Naive B cell (primary cell): ENCODE measurements at places on chromosomes 5 and 9. TPM values are rescaled to one million over a fixed set of nuclear protein-coding genes. Genes with fewer than 3 reads are reported as not detected.

PCDHGA5 gene
- 0.10 TPM for polyA plus RNA-seq

GRCh38 chr5:123951582-123951977 is 439.6 kb downstream of the CSNK1G3 start:
- DNase-seq, result no peak

GRCh38 chr5:96079075-96079474 is 117.4 kb upstream of the ELL2 start:
- no peak for DNase-seq

- DNase-seq, result no peak
Observed at GRCh38 chr9:131992906-131993657, 86.6 kb downstream of the MED27 start.

ADGRV1 gene
- not detected for polyA plus RNA-seq

DNA sequence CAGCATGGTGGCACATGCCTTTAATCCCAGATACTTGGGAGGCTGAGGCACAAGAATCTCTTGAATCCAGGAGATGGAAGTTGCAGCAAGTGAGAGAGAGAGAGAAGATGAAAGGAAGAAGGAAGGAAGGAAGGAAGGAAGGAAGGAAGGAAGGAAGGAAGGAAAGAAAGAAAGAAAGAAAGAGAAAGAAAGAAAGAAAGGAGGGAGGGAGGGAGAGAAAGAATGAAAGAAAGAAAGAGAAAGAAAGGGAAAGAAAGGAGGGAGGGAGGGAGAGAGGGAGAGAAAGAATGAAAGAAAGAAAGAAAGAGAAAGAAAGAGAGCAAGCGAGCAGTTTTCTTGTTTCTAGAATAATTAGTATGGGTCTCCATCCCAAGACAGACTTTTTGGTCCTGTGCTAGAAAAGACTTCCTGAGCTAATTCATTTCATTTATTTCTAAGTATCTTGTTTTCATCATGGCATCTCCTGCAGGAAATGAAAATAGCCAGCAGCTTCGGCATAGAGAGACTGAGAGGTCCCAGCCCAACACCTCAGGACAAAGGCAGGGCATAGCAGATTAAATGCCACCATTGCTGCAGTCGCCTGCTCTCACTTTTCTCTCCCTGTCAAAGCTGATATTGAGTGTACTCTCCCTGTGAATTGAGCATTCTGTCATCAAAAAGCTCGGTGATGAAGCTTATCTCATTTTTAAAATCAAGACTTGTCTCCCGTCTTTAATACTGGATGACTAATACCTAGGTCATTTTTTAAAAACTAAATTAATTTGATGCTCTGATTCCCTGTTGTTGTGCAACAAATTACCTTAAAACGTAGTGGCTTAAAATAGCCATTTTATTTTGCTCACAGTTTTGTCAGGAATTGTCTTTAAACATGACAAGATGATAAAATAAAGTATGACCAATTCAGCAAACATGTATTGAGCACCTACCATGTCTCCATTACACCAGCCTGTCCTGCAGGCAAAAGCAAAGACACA is 91.8 kb upstream of the ADRA1B start:
- no peak for DNase-seq

DNA sequence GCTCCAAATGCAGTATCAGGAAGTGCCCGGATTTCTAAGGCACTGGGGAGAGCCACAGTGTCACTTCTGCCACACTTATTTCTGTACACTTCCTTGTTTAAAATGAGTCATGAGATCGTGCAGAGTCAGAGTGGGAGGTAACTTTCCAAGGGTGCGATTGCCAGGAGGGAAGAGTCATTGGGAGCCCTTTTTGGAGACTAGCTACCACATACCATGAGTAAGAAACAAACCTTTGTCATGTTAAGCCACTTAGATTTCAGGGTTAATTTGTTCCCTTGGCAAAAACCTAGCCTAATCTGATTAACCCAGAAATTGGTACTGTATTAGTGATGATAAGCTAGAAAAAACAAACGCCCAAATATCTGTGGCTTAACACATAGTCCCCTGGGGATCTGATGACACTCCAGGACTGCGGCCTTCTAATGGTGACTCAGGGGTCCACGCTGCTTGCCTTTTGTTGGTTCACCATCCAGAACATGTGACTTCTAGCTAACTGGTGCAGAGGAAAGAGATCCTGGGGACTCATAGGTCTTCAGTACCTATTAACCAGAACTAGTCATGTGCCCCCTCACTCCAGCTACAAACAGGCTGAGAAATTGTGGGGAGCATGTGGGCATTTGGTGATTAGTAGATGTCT is 48.6 kb upstream of the TLE1 start:
- DNase-seq, result no peak

DNA sequence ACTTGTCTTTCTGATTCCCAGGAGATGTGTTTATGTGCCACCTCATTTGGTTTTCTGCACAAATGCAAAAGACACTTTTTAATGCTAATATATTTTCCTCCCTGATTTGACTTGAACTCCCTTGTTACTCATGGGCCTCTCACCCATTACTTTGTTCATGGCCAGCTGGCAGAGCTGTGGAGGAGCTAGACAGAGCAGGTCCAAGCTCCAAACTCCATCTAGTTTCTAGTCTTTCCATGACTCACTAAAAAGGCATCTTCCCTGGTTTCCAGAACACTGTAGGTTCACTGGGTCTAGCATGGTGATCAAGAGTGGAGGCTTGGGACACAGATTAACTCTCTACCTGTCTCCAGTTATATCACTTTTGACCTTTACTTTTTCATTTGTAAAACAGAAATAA is 161.0 kb upstream of the SLC28A3 start:
- no peak for DNase-seq

ANKRD31 gene
- polyA plus RNA-seq, result not detected

- no peak for DNase-seq
Observed at GRCh38 chr5:74679966-74680365, 5.1 kb upstream of the HEXB start.

DNA sequence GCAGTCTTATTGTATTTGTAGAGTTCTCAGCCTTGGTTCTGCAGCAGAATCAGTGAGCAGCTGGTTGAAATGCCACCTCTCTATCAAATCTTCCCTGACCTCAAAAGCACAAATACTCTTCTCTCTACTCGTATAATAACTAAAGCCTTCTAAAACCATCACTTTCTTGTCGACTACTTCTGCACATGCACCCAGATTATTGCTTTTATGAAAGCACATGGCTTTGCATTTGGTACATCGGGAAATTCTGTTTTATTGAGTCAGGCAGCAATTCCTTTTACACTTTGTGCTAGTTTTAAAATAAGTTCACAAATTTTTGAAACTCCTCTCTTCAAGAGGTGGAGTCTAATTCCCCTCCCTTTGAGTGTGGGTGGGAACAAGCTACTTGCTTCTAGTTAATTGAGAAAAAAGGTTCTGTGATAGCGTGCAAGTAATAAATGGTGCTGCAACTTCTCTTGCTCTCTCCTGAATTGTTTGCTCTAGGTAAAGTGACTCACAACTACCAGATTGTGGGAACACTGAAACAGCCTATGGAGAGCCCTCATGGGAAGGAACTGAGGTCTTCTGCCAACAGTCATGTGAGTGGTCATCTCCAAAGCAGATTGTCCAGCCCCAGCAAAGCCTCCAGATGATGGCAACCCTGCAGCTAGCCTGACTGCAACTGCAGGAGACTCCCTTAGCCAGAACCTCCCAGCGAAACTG is 66.0 kb upstream of the TAF1L start:
- no peak for DNase-seq

GRCh38 chr9:135960411-135961276 is 529 bp downstream of the UBAC1 start:
- DNase-seq, result no peak

PCDHB14 gene
- not detected for polyA plus RNA-seq

GRCh38 chr5:38780316-38780715 is 65.5 kb upstream of the OSMR start:
- DNase-seq, result no peak

DNA sequence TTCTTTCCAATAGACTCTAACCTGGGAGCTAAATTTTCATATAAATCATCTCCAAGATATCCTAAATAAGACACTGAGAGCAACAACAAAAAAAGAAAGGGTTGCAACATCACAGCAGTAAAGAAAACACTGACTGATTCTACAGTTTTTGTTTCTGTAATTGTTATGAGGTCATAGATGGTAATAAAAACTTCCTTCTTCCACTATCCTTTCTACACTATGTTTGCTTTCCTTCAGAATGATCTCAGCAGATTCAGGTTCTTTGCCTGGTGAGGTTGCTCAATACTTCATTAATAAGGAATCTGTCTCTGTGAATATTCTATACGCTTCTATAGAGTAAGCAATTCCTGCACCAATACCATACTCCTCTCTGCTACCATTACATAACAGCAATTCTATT is 835.6 kb upstream of the GRAMD2B start:
- DNase-seq, result no peak

- no peak for DNase-seq
Observed at GRCh38 chr5:8981496-8981895, 564.4 kb downstream of the SEMA5A start.

DNA sequence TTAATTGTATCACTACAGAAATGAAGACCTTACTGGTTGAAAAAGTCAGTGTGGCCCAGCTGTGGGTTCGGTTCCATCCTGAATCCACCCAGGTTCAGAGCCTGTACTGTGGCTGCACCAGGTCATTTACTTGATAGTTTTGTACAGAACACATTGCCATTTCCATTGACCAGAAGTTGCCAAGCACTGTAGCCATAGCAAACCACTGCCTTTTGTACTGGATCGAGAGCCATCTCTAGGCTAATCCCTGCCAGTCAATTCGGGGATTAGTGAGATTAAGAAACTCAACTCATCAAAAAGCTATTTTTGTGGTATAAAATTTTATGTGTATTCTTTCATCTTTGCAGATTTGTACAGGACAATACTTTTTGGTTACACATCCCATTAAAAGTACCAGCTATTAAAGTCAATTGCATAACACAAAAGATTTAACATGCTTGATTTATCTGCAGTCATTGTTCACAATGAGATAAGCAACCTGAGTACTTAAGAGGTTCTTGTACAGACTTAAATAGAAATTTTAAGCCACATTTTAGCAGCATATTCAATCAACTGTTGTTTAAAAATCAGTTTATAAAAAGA is 108.5 kb upstream of the OTULINL start:
- no peak for DNase-seq

GRCh38 chr5:76582230-76583162 is 40.7 kb downstream of the F2RL2 start:
- peak; percentile 30 for DNase-seq

DNA sequence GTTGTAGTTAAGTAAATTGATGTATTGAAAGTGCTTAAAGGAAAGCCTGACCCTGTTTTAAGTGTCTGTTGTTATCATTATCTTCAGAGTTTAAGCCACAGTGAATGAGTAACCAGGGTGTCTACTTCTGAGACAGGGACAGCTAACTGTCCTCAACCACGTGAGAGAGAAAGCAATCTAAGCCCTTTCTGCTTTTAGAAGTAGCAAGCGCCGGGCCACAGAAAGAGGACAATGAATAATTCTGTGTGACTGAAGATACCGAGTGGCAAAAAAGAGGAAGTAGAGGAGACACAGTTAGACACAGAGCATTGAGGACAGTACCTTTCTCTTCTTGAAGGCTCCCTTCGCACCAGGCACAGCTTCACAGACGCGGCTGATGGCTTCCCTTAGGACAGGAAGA is 86.3 kb downstream of the S1PR3 start:
- no peak for DNase-seq

LEAP2 gene
- polyA plus RNA-seq, result 3.1 TPM

- DNase-seq, result no peak
Observed at GRCh38 chr9:73916016-73916673, 581.0 kb upstream of the RORB start.

TERT gene
- polyA plus RNA-seq, result not detected

THG1L gene
- 3.8 TPM for polyA plus RNA-seq

UBE2QL1 gene
- polyA plus RNA-seq, result not detected

- no peak for DNase-seq
Observed at GRCh38 chr9:121841771-121842611, 190.6 kb downstream of the DAB2IP start.

- no peak for DNase-seq
Observed at GRCh38 chr5:152388610-152389009, 16.5 kb downstream of the NMUR2 start.

FAT2 gene
- polyA plus RNA-seq, result not detected

DCTN3 gene
- polyA plus RNA-seq, result 83.5 TPM

SAXO1 gene
- polyA plus RNA-seq, result not detected

DNA sequence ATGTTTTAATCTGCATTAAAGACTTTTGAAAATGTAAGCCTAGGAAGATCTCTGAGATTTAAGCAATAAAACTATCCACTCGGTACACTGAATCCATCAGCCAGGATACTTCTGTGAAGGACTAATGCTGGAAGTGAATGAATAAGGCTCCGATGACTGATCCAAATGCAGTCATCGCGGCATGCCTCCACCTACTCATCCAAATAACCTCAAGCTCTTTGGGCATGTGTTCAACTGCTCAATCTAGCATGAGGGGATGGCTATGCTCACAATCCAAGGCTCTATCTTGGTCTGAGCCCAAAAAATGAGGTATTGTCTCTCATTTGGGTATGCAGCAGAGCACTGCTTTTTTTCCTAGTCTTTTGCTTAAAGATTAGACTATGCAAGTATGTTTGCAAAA is 19.2 kb downstream of the MARCHF3 start:
- no peak for DNase-seq

- DNase-seq, result peak; percentile 42
Observed at GRCh38 chr5:65825408-65826328, 100.7 kb upstream of the ERBIN start.

DNA sequence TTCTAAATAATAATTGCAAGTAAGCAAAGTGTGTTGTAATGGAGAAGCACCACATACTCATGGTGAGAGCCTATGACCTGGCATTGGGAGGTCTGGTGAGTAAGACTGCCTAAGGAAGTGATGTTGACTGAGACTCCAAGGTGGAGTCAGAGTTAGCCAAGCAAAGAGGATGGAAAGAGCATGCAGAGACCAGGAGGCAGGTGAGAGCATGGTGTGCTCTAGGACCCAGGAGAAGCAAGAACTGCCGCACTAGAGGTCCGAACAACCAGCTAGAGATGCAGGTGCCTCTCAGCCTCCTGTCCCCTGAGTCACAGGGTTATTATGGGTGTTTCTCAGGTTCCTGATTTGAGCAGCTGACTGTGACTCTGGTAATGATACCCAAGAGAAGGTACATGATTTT is 27.3 kb downstream of the ANP32B start:
- DNase-seq, result peak; percentile 35

- DNase-seq, result peak; percentile 77
Observed at GRCh38 chr9:136631038-136632000, 31.4 kb upstream of the EGFL7 start.

DNA sequence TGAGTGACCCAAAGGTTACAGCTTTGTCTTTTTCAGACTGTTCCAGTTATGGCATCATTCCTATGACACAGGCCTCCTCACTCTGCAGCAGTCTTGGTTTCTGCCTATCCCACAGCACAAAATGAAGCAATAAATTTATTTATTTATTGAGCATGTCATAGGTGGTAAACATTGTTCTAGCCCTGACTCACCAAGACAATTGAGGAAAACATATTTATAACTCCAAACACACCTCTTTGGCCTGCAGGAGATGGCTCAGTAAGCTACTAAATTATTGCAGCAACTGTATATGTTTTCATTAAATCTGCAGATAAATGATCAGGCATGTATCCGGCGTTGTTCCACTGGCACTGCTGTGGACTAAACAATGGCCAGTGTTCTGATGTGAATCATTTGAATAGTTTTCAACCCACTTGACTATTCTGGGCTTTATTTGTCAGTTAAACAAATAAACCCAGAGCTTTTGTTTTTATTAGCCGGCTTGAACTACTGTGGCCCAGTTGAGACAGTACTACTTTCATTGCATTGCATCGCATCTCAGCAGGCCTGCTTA is 83.2 kb downstream of the FOXD1 start:
- no peak for DNase-seq

CCDC152 gene
- polyA plus RNA-seq, result 2.0 TPM

GRCh38 chr5:159179529-159180305 is 29.6 kb downstream of the RNF145 start:
- no peak for DNase-seq
